ENCODE measurements at places on chromosomes 2 and 18.

DNA sequence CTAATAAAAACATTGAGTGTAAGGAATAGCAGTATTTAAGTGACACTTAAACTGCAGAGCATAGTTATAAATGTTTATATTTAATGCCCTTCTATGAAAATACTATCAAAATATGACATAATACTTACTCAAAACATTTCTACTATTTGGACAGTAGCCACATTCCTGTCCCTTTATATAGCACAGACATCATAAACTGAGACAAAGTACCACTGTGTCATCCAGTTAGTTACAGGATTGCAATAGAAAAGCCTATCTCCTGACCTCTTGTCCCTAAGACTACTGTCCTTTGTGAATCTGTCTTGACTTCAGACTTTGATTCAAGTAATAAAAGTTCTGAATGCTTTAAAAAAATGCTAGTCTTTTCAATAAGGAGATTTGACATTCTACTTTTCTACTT is 1528.5 kb upstream of the NXPH2 start:
- no peak for DNase-seq

DNA sequence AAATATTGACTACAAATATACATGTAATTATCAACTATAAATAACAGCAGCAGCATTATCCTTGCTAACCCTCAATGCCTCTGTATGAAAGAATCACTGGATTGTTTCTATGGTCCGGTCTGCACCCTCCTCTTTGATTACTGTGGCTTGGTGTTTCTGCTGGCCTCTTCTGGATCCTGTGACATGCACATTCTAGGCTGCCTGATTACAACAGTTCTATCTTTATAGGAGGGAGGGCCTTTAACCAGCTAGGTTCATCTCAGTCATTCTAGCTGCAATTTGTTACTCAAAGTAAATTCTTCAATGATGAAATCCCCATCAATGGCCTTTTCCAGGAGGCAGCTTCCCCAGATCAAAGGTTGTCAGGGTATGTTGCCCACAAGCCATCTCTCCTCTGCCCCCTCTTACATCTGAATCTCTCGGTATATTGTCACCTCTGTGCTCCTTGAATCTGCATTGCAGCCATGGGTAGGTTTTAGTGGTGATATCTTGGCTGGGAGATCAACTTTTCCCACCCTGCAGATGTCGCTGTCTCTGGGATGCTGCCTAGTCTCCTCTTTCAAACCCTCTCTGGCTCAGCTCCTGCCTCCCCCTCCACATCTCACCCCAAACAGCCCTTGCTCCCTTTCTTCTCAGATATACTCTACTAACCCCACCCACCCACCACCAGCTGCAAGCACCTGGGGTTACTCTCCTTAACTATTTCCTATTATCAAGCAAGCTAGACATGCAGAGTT is 106.2 kb upstream of the BZW1 start:
- no peak for DNase-seq

- no peak for DNase-seq
These were observed 15.7 kb upstream of the CNNM3 start for GRCh38 chr2:96800061-96801004.

- DNase-seq: no peak
These were observed 35.7 kb downstream of the THUMPD2 start for GRCh38 chr2:39743269-39743776.

GRCh38 chr18:51603111-51603510 is 405.6 kb upstream of the MEX3C start:
- no peak for DNase-seq

- DNase-seq: no peak
These were observed 105.0 kb downstream of the CELF4 start for GRCh38 chr18:37460604-37461003.

- no peak for DNase-seq
These were observed 35.8 kb downstream of the MSH6 start for GRCh38 chr2:47818777-47819176.

DNA sequence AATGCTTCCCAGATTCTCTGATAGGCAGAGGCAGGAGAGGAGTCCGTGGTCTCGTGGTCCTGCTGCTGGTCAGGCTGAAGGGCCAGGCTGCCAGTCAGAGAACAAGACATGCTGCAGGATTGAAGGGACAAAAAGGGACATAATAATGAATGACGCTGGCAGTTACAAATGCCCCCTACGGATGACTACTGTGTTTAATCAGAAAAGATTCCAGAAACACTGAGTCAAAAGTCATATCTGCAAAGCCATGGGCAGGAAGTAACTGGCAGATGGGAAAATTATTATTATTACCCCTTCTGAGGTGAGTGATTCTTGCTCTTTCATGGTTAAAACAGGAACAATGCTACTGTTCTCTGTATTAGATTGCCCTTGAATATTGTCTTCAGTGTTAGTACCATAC is 19.0 kb downstream of the LCT start:
- no peak for DNase-seq

DNA sequence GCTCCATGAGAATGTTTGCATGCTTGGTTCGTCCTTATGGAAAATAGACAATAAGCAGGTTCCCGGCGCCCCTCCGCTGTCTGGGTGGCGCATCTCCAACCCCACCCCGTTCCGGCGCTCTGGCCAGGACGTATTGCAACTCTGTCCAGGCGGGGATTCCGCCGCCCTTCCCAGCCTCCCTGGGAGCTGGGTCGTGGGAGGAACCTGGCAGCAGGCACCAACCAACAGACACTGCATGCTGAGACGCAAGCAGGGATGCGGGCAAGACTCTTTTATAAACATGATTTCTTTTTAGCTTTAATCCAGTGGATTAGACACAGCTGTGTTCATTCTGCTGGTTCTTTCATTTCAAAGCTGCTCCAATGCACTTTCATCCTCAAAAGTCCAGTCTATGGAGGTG is 240.2 kb downstream of the SH3BP4 start:
- no peak for DNase-seq

- DNase-seq: no peak
These were observed 283.3 kb upstream of the VWC2L start for GRCh38 chr2:214127571-214127970.

- no peak for DNase-seq
These were observed 1740.2 kb upstream of the CELF4 start for GRCh38 chr18:39305766-39306165.

GRCh38 chr2:233242231-233242927 is 9.1 kb upstream of the ATG16L1 start:
- DNase-seq: no peak

DNA sequence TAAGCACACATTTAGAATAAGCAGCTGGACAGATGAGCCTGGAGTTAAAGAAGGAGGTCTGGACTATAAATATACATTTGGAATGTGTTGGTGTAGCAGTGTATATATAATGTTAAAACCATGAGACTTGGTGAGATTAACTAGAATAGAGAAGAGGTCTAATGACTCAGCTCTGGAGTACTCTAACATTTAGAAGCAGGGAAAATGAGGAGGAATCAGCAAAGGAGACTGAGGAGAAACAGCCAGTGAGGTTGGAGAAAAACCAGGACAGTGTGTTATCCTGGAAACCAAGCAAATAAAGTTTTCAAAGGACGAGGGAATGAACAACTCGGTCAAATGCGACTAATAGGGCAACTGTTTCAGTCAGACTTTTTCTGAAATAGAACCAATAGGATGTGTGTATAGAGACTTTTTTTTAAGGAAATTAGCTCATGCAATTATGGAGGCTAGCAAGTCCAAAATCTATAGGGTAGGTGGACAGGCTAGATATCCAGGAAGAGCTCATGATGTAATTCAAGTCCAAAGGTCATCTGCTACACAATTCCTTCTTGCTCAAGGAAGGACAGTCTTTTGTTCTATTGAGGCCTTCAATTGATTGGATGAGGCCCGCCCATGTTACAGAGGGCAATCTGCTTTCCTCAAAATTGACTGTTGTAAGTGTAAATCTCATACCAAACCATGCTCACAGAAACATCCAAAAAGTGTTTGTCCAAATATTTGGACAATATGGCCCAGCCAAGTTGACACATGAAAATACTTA is 10.8 kb upstream of the SESTD1 start:
- DNase-seq: no peak

GRCh38 chr18:3594760-3595368 is 144.9 kb downstream of the TGIF1 start:
- no peak for DNase-seq

- DNase-seq: no peak
These were observed 32.2 kb downstream of the FAM178B start for GRCh38 chr2:96954011-96954846.

DNA sequence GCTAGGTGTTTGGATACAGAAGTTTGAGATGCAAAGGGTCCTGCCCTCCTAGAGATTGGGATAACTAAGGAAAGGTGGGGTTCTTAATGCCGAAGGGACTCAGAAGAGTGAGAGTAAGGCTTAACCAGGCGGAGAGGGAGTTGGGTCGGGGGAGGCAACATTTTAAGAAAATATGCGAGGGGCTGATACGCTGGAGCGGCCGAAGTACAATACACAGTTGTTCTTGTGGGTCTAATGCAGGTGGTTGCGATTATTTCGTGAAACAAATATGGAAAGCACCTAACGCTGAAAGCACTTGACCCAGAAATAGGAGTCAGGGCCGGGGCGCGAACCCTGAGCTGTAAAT is 344 bp upstream of the MRPL33 start:
- no peak for DNase-seq

DNA sequence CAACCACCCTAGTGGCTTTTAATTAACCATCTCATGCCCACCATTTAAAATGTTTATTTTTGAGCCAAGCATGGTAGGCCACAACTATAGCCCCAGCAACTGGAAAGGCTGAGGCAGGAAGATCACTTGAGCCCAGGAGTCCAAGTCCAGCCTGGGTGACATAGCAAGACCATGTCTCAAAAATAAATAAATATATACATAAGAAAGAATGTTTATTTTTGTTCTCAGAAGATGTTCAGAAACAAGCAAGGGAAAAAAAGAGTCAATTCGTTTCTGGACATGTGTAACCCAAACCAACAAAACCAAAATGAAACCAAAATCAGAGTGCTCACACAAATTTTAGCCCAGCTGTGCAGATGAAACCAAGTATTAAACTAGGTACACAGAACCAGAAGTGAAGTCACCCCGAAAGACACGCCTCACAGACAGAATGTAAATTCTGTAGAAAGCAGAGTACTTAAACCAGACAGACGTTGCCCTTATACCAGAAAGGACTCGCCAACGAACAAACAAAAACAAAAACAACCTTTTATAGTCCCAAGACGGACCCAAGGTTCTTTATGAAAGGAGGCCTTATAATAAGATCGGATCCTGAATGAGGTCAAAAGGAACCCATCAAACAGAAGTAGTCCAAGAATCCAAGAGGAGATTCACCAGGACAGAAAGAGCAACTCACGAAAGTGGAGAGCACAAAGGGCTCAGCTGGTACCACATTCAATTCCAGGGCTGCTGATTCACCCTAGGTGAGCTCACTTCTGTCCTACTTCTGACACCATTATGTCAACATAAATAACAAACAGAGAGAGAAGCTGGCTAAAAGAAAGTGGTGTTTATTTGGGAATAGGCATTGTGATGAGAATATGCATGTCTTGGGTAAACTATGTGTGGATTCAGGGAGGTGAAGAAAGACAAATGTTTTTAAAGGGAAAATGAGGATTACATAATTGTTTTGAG is 31.8 kb upstream of the MTCL1 start:
- DNase-seq: no peak

GRCh38 chr18:21453511-21453901 is 147.0 kb downstream of the ESCO1 start:
- DNase-seq: no peak

DNA sequence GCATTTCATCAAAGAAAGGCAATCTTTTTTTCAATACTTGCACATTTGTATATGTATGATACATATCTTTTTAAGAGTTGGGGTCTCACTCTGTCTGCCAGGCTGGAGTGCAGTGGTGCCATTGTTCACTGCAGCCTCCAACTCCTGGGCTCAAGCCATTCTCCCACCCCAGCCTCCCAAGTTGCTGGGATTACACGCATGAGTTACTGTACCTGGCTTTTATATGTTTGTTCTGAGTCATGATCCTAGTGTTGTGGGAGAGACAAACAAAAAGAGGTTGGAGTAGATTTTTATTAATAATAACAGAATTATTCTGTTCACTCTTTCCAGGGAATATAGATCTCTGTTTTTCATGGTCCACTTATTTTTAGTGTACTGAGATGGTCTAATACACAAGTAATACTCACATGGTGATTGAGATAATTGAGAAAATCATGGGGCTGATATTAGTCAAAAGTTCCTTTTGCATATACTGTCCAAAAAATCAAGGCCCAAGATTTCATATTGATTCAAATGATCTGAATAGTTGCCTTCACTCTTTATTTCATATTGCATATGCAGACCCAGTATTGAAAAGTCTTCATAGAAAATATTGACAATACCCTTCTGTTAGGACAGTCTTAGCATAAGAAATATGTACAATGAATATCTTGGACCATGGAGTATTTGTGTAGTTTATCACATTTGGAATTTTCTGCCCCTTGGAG is 138.3 kb downstream of the FMNL2 start:
- DNase-seq: no peak

DNA sequence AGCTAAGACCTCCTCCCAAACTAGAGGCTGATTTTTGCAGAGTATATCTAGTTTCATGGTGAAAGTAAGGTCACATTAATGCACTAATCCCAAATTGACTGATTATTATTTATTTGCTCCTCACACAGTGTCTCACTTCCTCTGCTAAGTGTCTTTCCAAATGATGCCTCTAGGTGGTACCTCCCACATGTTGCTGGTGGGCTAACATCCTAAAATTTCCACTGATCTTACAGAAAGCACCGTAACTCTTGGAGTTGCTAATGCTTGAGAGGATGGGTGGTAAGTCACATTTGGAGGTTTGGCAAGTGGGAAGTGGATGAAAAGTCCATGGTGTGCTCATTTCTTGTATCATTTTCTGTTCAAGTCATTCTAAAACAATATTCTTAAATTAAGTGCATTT is 428.7 kb upstream of the GYPC start:
- no peak for DNase-seq

- DNase-seq: no peak
These were observed 150.0 kb downstream of the LPIN1 start for GRCh38 chr2:11896386-11896785.

GRCh38 chr2:11749646-11750349 is 3.4 kb downstream of the LPIN1 start:
- no peak for DNase-seq

DNA sequence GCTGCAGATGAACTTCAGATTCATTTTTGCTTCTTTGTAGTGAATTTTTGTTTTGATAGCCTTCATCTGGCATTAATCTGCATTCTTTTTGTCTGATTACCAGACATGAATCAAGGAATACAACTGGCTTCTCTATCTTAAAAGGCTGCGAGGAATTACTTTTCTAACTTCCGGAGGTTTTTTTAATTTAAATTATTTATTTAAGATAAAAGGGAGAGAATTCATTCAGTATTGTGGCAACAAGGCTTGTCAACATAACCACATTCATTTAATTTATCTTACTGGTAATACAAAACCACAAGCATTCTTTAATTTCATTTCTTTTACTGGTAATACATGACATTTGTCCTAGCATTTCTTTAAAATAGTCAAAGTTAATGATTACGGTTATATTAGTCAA is 36.0 kb downstream of the CSRNP3 start:
- no peak for DNase-seq

GRCh38 chr2:177998006-177998405 is 74.6 kb downstream of the PDE11A start:
- no peak for DNase-seq

GRCh38 chr2:66915237-66915636 is 480.3 kb downstream of the MEIS1 start:
- no peak for DNase-seq

GRCh38 chr2:46518861-46519260 is 39.5 kb downstream of the TMEM247 start:
- DNase-seq: no peak

GRCh38 chr2:99956232-99957030 is 186.0 kb downstream of the AFF3 start:
- DNase-seq: no peak

- DNase-seq: no peak
These were observed 493.8 kb upstream of the NRP2 start for GRCh38 chr2:205188239-205189138.
